Calu3 (cell line): ENCODE measurements at places on chromosomes 6 and 20.

DNA sequence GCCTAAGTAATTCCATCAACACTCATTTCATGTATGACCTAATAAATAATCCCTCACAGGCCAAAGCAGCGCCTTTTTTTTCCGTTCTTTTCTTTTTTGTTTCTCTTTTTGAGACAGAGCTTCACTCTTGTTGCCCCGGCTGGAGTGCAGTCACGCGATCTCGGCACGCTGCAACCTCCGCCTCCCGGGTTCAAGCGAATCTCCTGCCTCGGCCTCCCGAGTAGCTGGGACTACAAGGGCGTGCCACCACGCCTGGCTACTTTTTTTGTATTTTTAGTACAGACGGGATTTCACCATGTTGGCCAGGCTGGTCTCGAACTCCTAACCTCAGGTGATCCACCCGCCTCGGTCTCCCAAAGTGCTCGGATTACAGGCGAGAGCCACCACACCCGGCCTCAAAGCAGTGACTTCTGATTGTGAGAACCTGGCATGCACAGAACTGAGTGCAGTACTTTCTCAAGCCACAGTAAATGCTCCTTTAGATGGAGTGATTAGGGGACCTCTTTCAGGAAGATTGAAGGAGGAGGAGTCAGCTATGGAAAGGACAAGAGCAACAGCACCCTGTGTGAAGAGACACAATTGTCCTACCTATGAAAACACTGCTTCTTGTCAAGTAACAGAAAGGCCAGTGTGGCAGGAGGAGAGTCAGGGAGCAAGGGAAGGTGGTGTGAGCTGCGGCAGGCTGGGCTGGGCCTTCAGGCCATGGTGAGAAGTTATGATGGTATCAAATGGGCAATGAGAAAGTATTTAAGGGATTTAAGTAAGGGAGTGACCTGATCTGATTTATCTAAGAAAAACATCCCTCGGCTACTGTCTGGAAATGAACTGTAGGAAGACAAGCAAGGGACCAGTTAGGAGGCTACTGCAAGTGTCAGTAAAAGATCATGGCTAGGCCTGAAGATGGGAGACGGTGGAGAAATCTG, 1.7 kb upstream of the SCAF8 start:
- no peak for DNase-seq

GRCh38 chr6:112038268-112038667, 15.6 kb upstream of the CCN6 start:
- no peak for DNase-seq

- peak; percentile 69 for DNase-seq
Observed at GRCh38 chr20:34549291-34549928, 9.1 kb upstream of the MAP1LC3A start.

DNA sequence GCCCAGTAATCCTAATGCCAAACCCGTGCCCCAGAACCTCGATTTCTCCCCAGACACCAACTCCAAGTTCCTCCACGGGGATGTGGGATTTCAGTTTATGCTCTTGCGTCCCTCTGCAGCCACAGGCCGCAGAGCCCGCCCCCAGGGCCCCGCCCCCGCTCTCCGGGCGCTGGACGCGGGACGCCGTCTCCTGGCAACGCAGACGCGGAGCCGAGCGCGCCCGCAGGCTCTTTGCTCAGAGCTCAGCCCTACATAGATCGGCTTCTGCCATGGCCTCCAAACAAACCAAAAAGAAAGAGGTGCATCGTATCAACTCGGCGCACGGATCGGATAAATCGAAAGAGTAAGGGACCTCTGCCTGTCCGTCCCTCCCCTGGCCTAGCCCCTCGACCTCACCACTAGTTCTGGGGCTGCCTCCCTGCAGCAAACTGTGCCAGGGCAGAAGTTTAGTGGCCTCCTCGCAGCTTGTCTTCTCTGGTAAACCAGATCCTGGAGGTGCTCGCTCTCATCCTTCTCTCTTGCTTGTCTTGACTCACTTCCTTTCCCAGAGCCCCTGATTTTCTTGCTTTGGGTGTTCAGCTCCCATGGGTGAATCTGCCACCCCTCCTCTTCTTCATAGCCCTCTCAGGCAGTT, at the start of gene ADGB:
Gene ADGB, plus strand, starts transcription at position 201 of the 634 bp plus-strand sequence. Its CDS starts 69 bp downstream, at position 270.
- DNase-seq: peak; percentile 5

GRCh38 chr20:9578594-9578993, 64.2 kb downstream of the LAMP5 start:
- DNase-seq: no peak

DNA sequence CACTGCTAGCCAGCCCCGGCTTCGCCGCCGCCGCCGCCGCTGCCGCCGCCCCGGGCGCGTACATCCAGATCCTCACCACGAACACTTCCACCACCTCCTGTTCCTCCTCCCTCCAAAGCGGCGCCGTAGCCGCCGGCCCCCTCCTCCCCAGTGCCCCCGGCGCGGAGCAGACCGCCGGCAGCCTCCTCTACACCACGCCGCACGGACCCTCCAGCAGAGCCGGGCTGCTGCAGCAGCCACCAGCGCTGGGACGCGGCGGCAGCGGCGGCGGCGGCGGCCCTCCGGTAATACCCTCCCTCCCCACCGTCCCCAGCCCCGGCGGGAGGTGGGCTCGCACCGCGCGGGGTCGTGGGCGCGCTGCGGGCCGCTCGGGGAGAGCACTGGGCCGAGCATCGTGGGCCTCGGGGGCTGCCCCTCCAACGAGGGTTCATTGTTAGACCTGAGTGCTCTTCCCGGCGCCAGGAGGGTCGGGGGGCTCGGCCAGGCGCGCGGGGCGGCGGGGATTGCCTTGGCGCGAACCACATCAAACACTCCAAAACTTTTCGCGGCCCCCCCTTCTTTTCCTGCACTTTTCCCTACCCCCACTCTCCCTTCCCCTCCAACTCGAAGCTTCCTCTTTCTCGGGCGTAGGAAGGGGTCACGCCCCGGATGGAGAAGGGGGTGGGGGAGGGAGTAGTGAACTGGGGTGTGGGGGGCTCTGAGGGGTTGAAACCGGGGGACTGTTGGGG, 827 bp downstream of the E2F3 start:
- peak; percentile 66 for DNase-seq

- DNase-seq: peak; percentile 68
Observed at GRCh38 chr20:23637282-23638221, at the start of gene CST3. TSS of gene CST3 (minus strand) at chr20:23637955. CDS start at chr20:23637862, 93 bp downstream.
